ENCODE measurements at places on chromosomes 7 and 10.

DNA sequence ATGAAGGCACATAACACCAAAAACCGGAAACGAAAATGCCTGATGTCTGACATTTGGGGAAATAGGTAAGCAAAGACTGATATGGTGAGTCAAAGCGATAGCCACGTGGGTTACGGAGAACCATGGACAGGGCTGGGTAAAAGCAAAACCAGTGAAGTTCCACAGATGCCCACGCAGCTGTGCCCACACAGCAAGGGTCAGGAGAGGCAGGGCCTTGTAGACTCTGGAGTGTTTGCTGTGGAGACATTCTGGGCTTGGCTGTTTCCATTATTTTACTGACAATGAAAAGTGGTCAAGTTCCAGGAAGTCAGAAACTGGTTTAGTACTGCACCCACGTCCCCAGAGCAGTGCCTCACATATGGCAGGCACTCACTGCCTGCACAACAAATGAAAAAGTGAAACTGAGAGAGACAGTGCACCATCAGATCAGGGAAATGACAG is 148.7 kb downstream of the ZMYND11 start:
- no peak for DNase-seq

DNA sequence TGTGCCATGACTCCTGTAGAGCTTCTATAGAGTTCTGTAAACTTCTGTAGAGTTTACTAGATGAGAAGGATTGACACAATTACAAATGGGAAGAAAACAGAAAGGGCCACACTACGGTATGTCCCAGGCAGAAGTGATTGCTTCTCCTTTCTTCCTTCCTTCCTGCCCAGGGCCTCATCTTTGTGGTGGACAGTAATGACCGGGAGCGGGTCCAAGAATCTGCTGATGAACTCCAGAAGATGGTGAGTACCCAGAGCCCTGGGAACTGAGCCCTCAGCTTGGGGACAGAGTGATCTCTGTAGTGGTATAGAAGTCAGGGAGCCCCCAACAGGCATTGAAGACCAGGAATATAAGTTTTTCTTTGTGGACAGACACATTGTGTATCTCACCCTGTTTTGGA is 1.7 kb downstream of the ARF5 start:
- DNase-seq = no peak

DNA sequence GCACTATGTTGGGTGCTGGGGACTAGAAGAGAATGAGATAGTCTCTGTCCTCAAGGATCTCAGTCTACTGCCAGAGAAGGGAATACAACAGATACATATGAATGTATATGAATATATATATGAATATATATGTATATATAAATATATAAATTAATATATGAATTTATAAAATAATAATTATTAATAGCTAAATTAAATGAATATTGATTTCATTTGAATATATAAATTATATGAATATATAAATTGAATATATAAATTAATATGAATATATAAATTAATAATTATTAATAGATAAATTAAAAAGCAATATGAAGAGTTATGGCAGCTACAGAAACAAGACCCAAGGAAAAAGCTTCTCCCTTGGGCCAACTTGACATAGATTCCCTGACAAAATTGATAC is 59.8 kb upstream of the OPALIN start:
- DNase-seq = no peak

- DNase-seq = no peak
Observed at GRCh38 chr10:24259365-24260130, 50.6 kb downstream of the KIAA1217 start.

GRCh38 chr7:9175871-9176270 is 742.5 kb downstream of the NXPH1 start:
- DNase-seq = no peak

DNA sequence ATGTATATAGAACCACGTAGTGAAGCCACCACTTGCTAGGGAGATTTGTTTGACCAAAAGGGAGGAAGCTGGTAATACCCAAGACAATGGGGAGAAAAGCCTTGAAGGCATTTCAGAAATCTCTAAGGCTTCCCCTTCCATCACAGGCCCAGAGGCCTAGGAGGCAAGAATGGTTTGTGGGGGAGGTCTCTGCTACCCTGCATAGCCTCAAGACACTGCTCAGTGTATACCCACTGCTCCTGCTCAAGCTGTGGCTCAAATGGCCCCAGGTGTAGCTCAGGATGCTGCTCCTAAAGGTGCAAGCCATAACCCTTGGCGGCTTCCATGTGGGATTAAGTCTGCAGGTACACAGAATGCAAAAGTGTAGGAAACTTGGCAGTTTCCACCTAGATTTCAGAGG is 1105.8 kb downstream of the GATA3 start:
- no peak for DNase-seq

- DNase-seq = no peak
Observed at GRCh38 chr7:116173051-116174028, 37.0 kb upstream of the TES start.
